ENCODE measurements at places on chromosomes 4 and X.

GRCh38 chrX:46912098-46912602 lies at the start of gene JADE3:
JADE3 (plus strand) TSS chrX:46912421; CDS start chrX:46984895, 72,474 bp downstream.
- peak; percentile 23 for DNase-seq

GRCh38 chrX:24566240-24566639 lies 80.9 kb downstream of the PCYT1B start:
- DNase-seq: no peak

DNA sequence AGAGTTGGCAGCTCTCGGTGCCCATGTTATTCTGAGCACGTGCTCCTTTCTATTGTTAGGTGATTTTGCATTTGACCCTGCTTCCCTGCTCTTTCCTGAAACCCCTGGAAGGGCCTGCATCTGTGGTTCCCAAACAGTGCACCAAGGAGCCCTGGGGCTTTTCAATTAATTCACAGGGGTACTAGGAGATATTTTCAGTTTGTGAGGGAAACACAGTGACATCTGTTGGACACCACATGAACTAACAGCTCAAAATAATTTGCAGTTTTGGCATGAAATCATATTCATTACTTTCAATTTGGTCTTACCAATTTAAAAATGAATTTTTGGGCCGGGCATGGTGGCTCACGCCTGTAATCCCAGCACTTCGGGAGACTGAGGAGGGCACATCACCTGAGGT lies 156.6 kb downstream of the GATB start:
- no peak for DNase-seq

DNA sequence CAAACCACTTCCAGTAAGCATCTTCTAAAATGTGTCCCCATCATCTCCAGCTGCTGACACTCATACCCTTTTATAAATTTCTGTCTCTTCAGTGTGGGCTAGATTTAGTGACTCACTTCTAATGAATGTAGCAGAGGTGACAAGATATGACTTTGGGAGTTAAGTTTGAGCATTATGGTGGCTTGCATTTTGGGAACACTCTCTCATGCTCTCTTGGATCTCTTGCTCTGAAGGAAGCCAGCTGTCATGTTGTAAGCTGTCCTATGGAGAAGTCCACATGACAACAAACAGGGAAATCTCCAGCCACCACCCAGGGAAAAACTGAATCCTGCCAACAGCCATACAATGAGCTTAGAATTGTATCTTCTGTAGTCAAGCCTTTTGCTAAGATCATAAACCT lies 691.3 kb upstream of the PCDH7 start:
- DNase-seq: no peak

- no peak for DNase-seq
Observed at GRCh38 chr4:142725886-142726285, 120.2 kb downstream of the INPP4B start.
